Cortex of kidney (tissue), 1 donor: ENCODE measurements at places on chromosomes 12 and 14.

DNA sequence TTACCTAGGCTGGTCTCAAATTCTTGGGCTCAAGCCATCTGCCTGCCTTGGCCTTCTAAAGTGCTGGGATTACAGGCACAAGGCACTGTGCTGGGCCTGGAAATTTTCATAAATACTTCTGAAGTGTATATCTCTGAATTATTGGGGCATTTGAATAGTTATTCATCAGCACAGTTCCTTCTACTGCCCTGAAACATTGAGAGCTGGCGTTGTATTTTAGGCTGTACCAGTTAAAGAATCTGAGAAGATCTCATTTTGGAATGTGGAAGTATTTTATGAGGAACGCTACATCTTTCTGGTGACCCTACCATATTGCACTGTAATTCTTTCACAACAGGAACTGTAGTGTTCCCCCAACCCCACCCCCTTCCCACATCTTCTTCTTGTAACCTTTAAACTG lies 349.0 kb upstream of the RGS6 start:
- no peak for DNase-seq

GRCh38 chr12:57237932-57238853 lies 8.7 kb downstream of the SHMT2 start:
- no peak for DNase-seq

DNA sequence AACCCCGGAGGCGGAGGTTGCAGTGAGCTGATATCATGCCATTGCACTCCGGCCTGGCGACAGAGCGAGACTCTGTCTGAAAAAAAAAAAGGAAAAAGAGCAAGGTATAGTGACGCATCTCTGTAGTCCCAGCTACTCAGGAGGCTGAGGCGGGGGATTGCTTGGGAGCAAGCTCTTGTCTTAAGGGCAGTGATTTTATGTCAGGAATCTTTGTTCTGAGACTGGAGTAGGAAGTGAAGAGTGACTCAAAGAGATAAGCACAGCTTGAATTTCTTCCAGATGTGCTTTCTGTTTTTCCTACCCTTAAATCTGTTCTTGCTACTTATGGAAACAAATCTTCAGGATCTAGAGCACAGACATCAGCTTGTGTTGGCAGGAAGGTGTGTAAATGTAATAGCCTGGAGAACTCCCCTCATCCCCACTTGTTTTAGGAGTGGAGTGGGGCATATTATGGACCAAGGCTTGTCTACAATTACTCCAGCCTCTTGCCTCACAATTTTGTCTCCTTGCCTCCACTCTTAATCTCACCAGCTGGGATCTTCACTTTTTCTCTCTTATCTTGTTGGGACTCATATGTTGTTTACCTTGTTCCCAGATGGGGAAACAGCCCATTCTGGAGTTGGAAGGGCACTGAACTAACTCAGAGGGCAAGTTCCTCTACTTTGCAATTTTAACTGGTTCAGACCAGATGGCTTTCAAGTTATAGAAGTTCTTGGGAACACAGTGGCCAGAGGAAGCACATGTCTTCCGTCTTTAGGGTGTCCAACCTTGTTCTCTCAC lies 7.5 kb downstream of the TMED2 start:
- no peak for DNase-seq

DNA sequence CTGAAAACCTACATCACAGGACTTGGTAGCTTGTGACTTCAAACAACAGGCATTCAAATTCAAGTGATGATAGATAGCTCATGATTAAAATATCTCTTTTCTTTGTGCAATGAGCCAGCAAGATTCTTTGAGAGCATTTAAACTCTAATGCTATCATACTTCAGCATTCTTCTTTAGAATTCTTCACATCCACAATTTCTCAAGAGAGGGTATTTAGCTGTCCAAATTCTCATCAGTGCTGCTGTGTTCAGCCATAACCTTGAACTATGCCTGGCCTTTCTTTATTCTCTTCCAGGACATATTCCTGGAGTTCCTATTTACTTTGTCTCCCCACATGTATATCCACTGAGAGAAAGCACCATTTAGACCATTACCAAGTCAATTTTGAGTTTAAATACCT lies 321.1 kb downstream of the EGLN3 start:
- DNase-seq = no peak

GRCh38 chr14:101182476-101182875 lies 279.0 kb upstream of the RTL1 start:
- no peak for DNase-seq

GRCh38 chr14:35403114-35403602 lies 1.4 kb downstream of the NFKBIA start:
- DNase-seq = peak; percentile 25

GRCh38 chr12:106750524-106750923 lies 24.0 kb upstream of the RIC8B start:
- no peak for DNase-seq

- no peak for DNase-seq
Measured at GRCh38 chr14:23523229-23524016, 28.1 kb downstream of the ZFHX2 start.

- DNase-seq = no peak
Measured at GRCh38 chr14:91509083-91509877, 830 bp downstream of the PPP4R3A start.

DNA sequence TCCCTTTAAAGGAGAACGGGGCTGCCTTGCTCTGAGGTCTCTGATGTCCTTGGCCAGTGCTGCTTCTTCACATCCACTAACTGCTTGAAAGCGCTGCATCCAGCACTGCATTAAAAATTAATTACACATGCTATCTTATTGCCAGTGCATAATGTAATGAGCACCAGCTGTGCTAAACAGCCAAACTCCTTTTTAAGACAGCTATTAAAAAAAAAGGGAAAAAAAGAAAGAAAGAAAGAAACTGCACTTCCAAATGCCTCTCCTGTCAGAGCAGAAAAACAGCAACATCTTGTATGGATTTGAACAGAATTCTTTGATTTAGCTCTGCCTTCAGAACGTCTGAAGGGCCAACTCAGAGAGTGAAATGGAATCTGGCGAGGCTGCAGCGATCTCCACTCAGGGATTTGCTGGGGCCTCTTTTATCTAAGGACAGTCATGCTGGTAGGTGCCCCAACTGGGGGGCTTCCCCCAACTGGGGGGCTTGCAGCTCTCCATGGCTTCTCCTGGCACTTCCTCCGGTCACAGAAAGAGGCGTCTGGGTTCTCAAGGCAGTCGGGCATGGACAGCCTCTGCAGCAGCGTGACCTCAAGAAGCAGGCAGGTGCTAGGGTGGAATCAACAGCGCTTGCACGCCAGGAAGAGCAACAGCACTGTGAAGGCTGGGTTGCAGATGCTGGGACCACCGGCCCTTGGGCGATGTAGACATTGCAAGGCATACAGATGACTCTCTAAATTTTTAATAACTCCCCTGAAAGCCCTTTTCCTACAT lies 46.4 kb downstream of the BCL11B start:
- DNase-seq = no peak

- DNase-seq = no peak
Measured at GRCh38 chr12:41151793-41152192, 36.3 kb upstream of the PDZRN4 start.

DNA sequence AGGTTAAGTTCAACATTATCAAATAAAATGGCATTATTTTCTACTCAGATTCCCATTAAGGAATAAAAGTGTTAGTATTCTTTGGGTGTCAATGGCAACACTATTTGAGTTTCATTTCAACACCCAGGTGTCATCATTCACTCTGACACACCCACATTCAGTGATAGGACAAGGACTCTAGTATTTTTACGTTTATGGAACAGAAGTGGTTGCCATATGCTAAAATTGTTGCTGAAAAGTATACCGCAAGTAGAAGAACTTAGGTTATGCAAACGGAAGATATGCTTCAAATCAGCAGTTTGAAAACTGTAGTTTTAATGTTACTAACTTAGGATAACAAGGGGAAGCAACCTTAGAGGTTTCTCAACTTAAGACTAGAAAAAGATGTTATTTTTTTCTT lies 20.0 kb upstream of the SGPP1 start:
- no peak for DNase-seq

GRCh38 chr12:42792265-42792664 lies 202.7 kb upstream of the PRICKLE1 start:
- no peak for DNase-seq

DNA sequence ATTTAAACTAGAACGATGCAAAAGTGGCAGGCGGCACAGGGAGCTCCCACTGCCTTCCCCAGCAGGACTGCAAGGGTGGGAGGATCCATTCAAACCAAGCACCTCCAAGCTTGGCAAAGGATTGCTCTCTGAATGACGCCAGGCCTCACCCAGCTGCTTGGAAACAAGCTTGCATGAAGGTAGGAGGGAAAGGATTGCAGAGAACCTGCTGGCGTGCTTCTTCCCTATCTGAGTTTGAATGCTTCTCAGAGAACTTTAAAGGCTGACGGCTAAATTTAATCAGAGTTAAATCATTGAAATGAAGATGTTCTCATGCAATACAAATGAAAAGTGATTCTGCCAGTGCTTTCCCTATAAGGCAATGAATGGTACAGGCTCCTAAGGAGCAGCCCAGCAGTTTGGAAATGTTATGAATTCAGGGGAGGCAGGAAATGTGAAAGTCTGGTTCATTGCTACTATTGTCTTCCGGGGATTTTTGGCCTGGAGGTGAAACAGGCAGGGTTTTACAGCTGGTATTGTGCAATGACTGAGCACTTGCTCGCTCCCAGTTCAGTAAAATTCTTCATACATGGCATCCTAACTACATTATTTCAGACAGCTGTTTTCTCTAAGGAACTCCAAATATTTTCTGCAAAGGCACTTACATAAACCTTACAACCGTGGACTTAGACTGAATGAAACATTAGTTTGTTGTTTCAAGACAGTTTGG lies 31.9 kb upstream of the DUSP6 start:
- DNase-seq = no peak

- no peak for DNase-seq
Measured at GRCh38 chr12:98417266-98417665, 98.1 kb upstream of the TMPO start.

DNA sequence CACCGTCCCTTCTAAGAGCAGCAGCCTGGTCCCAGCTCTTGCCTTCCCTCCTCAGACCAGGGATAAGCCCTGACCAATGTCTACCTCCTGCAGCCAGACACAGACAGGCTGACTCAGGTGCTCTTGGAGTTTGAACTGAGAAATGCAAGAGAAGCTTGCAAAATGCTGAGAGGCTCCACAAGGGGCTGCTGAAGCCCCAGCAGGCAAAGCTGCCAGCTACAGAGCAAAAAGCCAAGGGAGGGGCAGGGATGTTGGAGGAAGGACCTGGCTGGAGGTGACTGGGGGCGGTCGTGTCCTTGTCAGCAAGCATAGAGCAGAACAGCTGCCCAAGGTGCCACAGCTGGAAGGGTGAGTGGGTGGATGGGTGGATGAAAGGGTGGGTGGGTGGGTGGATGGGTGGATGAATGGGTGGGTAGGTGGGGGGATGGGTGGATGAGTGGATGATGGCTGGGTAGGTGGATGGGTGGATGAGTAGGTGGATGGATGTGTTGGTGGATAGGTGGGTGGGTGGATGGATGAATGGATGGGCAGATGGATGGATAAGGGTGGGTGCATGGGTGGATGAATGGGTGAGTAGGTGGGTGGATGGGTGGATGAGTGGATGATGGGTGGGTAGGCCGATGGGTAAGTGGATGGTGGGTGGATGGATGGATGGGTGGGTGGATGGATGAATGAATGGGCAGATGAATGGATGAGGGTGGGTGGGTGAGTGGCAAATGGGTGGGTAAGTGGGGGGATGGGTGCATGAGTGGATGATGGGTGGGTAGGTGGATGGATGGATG lies 4.0 kb upstream of the INF2 start:
- DNase-seq = no peak

DNA sequence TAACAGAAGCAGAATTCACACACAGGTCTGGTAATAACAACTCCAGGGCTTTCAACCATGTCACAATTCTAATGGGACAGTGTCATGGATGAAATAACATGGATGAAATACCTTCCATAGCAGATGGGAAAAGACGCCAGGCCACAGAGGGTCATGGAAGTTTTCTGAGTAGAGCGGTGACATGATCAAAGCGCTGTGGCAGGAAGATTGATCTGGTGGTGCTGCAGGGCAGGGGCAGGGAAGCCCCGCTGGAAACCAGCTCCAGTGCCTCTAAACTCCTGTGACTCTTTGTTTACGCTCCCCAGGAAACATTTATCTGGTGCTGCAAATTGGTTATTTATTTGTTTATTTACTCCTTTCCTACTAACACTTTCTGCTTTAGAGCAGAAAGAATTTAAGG lies 108.3 kb upstream of the HMGA2 start:
- DNase-seq = no peak

DNA sequence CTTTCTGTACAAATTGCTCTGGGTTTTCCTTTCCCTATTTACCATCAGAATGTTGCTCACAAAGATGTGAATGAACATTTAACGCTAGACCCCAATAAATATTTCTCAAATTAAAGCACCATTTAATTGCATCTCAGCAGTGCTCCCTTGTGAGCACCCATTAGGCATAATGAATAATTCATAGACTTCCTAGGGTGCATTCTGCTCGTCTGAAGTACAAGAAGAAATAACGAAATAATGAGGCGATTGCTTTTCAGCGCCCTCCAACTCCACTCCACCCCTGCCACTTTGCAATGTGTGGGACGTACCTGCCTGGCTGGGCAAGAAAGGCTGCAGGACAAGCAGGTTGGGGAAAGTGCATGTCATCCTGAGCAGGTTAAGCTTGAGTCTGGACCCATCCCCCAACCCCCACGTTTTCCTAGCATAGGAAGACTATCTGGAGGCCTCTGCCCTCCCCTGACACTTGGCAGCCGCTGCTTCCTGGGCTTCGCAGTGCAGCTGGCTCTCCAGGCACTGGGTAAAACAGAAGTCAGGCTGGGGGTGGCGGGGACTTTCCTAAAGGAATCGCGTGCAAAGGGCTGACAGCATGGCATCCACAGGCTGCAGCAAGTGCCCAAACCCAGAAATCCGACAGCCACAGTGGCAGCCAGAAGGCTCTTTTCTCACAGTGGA lies 253.7 kb downstream of the DUSP6 start:
- DNase-seq = peak; percentile 9

- DNase-seq = no peak
Measured at GRCh38 chr12:12266389-12266872, 413 bp downstream of the LRP6 start.

GRCh38 chr14:29548948-29549370 lies 378.7 kb downstream of the PRKD1 start:
- no peak for DNase-seq

- no peak for DNase-seq
Measured at GRCh38 chr14:50010752-50011151, 105.6 kb downstream of the VCPKMT start.

- DNase-seq = no peak
Measured at GRCh38 chr14:91154851-91155625, 41.2 kb downstream of the DGLUCY start.

GRCh38 chr12:56165369-56165768 lies 7.2 kb downstream of the MYL6 start:
- no peak for DNase-seq

- DNase-seq = no peak
Measured at GRCh38 chr12:51218607-51219161, 822 bp upstream of the POU6F1 start.

GRCh38 chr12:68611094-68611805 lies 551 bp downstream of the RAP1B start:
- DNase-seq = no peak
